ENCODE measurements at places on chromosomes 4 and X.
A peak's percentile ranks its signal among the peaks of the same experiment; 100 is the strongest.

GRCh38 chr4:26809811-26810210, 50.8 kb upstream of the STIM2 start:
- DNase-seq = no peak

- peak; percentile 83 for DNase-seq
Measured at GRCh38 chrX:72572248-72573157, at the start of gene HDAC8. HDAC8 (minus strand) TSS chrX:72572843; CDS start chrX:72572761, 82 bp downstream.

DNA sequence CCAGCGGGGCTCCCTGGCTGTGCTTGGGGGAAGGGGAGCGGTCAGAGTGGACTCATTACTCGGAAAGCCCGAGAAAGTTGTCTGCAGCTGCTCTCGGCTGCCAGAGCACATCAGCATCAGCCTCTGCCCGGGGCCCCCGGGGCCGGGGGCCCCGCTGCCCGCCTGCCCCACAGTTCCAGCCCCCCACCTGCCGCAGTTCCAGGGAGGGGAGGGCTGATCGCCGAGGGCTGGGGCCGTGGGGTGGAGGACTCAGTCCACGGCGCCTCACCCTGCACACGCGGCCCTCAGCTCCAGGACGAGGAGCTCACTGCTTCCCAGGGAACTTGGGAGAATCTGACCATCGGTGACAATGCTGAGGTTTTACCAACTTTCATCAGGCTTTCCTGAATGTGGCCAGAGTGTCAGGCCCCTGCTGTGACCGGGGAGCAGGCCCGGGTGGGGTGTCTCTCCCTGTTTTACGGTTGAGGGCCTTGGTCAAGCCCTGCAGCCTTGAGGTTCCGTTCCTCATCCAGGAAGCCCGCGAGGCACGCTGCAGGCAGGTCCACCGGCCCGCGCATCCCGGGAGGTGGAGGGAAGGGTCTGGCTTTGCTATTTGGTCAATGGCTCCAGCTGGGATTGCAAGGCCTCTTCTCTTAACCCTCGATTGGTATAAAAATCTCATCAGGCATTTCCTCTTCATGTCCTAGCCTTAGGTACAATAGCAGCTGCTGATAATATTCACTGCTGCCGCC, 57.2 kb downstream of the CPZ start:
- no peak for DNase-seq

- no peak for DNase-seq
Measured at GRCh38 chr4:4247696-4248028, 361 bp downstream of the TMEM128 start.

GRCh38 chr4:122797405-122798094, 29.1 kb upstream of the FGF2 start:
- DNase-seq = no peak

GRCh38 chrX:1932231-1932630, 317.4 kb downstream of the ASMT start:
- no peak for DNase-seq

DNA sequence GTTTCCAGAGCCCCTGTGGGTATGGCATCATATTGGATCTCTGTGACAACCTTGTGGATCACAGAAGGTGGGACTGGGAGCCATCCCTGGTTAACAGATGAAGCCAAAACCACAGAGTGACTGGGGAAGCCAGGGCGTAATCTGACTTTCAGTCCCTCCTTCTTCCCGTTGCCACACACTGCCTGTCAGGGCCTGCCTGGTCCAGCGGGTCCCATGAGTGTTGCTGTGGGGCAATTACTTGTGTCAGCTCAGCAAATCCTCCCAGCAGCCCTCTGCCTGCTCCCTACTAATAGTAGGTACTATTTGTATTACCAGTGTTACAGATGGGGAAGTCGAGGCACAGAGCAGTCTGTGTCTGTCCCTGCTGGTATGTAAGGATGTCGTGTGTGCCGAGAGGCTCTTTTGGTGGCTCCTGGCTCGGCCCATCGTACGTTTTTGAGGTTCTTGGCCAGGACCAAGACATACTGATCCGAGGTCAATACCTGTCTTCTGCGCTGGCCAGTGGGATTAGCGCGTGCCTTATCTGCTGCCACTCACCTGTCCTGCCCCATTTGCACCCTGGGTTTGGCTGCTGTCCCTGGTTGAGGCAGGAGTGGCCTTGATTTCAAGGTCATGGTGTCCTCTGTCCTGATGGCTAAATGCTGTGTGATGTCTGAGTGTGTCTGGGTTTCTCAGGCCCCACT, 5.7 kb downstream of the NSG1 start:
- DNase-seq = no peak

DNA sequence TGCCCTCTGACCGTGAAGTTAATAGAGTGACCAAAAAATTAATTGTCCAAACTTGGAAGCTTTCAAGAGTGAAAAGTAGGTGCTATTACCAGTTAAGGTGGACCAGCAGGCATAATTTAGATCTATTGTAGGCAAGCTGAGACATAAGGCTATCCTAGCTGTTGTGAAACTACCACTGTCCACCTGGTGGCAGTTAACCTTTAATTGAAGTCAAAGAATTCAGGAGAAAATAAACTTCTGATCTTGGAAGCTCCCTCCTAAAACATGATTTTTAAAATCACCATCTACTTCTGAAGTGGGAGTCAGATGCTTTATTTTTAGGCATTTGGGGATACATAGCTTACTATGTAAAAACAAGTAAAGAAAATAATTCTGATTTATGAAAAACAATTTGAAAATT, 636.3 kb upstream of the HTR2C start:
- DNase-seq = no peak

DNA sequence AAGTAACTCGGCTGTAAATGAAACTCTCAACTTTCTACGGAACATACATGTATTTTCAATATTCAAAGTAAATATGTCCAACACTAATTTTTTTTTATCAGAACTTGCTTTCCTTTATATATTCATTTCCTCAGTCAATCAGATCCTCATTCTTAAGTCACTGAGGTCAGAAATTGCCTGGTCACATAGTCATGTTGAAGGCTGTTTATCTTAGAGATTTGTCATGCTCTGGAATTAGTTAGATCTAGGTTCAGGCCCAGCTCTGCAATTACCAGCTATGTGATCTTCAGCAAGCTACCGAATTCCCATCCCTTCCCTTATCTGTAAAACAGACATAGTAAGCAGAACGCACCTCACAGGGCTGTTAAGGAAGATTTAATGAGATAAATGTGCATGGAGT, 228.8 kb downstream of the SPCS3 start:
- DNase-seq = no peak
